ENCODE measurements at places on chromosomes 1 and 21.

- DNase-seq = no peak
Measured at GRCh38 chr1:89665941-89666340, 33.0 kb downstream of the LRRC8C start.

GRCh38 chr1:65762081-65762862 lies 30.4 kb upstream of the PDE4B start:
- no peak for DNase-seq

DNA sequence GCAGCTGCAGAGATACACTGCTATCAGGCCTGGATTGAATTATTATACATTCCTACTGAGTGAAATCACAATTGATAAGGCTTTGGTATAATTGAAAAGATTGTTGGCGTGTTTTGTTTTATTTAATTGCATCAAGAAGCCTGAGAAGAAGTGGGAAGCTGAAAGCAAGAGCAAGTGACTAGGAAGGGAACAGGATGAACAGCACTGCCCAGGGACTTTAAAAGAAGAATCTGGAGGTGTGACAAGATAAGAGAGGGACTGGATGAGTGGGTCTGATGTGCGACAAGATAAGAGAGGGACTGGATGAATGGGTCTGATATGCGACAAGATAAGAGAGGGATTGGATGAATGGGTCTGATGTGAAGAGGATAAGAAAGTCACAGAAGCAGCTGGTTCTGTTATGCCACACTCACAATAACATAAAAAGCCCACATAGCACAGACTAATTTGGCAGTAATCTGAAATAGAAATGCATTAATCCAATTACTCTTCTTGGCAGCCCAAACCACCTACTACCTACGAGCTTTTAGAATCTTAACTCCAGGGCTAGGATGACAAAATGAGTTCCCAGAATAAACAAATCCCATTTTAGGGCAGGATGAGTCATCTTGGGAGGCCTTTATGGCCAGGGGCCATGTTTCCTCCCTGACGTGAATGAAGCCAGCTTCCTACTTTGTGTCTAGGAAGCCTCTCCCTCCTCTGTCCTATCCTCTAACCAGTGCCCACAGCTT lies 129.7 kb downstream of the DUSP10 start:
- no peak for DNase-seq

- DNase-seq = no peak
Measured at GRCh38 chr1:215032911-215033526, 49.5 kb upstream of the KCNK2 start.

- DNase-seq = no peak
Measured at GRCh38 chr1:240090014-240090413, 1.7 kb upstream of the FMN2 start.

DNA sequence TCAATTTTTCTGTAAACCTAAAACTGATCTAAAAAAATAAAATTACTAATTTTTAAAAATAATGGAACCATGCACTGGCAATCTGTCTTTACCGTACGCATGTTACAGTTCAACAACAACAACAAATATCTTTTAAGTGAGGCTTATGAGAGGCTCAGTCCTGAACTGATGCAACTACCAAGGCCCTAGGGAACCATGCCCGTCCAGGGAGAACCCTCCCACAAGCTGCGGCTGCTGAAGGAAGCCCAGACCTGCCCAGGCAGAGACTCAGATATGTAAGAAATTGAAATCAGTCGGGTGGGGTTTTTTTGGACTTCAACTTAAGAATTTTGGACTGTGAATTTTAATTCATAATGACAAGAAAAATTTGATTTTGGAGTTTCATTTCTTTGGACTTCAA lies 91.1 kb downstream of the NPHP4 start:
- DNase-seq = no peak

GRCh38 chr1:107162745-107163144 lies 21.9 kb downstream of the NTNG1 start:
- DNase-seq = no peak

DNA sequence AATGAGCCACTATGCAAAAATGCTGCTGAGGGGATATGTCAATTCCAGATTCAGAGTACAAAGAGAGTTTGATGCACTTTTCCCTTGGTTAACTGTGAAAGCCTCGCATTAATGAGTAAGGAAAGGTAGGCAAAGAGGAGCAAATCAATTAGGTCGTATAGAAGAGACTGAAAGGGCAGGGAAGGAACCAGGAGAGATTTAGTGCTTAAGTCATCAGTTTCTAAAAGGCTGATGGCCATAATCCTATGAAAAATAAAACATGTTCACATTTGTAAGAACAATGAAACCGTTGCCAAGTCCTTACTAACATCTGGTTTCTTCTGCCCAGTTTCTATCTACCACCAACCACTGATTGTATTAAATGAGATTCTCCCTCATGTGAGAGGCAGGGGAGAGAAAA lies 118.4 kb upstream of the PALMD start:
- DNase-seq = no peak

- DNase-seq = no peak
Measured at GRCh38 chr1:204041803-204042505, 31.0 kb upstream of the SOX13 start.

DNA sequence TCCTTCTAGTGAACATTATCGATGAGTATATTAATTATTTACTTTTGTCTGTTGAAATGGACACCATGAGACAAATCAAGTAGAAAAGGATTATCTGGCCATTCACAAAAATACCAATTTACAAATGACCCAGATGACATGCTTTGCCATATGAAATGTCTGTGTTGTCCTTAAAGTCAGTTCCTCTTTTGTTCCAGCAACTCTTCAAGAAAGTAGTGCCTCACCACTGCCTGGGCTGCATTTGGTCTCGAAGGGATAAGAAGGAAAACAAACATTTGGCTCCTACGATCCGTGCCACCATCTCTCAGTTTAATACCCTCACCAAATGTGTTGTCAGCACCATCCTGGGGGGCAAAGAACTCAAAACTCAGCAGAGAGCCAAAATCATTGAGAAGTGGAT lies 79.6 kb downstream of the RGL1 start:
- DNase-seq = no peak

DNA sequence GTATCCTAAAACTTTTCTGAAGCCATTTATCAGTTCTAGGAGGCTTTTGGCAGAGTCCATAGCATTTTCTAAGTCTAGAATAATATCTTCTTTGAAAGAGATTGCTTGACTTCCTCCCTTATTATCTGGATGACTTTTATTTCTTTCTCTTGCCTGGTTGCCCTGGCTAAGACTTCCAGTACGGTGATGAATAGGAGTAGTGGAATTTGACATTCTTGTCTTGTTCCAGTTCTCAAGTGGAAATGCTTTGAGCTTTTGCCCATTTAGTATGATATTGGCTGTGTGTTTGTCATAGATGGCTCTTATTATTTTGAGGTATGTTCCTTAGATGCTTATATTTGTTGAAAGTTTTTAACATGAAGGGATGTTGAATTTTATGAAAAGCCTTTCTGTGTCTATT lies 1647.9 kb downstream of the PLA2G4A start:
- no peak for DNase-seq

DNA sequence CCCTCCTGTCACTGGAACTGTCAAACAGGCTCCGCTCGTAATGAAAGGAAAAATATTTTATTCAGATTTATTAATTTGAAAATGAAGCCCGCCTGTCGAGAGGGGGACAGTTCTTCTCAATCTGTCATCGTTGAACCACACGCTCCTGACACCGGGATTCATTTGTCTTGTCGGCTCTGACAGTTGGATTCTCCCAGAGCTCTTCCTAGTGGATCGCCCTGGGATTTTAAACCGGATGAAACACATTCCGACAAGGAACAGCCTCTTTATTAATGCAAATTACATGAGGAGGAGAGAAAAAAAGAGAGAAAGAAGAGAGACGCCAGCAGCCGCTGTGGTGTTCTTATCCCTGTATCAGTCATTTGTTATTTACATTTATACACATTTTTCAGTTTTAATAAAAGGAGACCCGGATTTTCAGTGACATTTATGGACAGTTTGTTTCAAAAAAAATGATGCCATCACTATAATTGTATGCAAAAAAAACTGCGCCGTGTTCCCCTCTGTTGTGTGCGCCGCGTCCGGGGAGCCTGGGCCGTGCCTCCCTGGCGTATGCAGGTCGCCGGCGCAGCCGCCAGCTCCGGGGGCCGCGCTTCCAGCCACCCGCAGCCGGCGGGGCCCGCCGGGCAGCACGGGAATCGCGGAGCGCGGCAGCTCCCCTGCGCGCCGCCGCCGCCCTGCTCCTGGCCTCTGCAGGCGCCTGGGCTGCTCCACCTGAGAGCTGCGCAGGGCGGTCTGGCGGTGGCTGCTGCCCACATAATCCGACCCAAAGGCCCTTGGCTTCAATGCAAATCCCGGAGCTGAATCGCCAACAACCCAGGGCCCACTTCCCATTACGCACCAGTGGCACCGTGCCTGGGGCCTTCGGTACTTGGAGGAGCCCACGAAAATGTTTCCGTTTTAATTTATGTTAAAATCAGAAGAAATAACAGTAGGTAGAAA lies 237.9 kb upstream of the PBX1 start:
- DNase-seq = no peak

DNA sequence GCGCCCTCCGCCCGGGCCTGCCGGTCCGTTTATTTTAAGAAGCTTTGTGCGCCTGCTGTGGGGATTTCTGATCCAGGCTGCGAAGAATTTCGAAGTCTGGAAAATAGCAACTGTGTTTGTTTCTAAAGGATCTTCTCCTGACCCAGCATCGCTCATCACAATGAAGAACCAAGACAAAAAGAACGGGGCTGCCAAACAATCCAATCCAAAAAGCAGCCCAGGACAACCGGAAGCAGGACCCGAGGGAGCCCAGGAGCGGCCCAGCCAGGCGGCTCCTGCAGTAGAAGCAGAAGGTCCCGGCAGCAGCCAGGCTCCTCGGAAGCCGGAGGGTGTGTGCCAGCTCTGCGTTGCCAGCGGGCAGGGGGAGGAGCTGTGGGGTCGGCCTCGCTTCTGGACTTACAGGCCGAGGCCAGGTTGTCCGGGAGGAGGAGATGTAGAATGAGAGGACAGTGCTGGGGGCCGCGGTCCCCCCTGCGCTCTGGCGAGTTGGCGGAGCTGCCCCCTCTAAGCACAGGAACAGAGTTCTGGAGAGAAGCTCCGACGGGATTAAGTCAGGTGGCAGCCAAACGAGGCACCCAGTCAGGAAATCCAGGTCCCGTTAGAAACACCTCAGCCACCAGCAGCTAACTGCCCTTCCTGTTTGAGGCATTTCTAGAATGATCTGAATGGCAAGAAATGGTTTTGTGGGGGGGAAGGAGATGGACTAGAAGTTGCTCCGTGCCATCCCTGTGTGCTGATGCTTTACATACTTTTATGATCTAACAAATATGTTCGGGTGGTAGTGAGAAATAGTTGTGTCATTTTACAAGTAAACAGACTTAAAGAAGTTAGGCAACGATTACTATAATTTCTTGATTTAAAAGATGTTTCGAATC lies 948 bp downstream of the TXLNA start:
- DNase-seq = peak; percentile 75

DNA sequence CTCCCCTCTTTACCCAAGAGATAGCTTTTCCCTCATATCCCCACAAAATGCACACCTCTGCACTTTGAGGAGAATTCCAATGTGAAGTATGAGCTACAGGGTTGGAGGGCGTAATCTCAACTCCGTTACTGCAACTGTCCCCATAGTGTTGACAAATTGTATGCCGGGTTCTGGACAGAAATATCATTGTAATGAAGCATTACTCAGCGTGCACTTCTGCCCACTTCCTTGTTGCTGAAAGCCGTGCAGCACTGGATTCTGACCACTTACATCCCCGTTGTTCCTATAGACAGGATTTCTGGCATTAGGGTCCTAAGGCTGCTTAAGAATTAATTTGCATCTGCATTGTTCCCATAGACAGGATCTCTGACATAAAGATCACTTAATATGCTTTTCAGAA lies 205.6 kb downstream of the RHOU start:
- no peak for DNase-seq

GRCh38 chr21:34698270-34699015 lies 29.6 kb downstream of the CLIC6 start:
- DNase-seq = no peak

- no peak for DNase-seq
Measured at GRCh38 chr1:2482588-2482987, 6.5 kb downstream of the PLCH2 start.

DNA sequence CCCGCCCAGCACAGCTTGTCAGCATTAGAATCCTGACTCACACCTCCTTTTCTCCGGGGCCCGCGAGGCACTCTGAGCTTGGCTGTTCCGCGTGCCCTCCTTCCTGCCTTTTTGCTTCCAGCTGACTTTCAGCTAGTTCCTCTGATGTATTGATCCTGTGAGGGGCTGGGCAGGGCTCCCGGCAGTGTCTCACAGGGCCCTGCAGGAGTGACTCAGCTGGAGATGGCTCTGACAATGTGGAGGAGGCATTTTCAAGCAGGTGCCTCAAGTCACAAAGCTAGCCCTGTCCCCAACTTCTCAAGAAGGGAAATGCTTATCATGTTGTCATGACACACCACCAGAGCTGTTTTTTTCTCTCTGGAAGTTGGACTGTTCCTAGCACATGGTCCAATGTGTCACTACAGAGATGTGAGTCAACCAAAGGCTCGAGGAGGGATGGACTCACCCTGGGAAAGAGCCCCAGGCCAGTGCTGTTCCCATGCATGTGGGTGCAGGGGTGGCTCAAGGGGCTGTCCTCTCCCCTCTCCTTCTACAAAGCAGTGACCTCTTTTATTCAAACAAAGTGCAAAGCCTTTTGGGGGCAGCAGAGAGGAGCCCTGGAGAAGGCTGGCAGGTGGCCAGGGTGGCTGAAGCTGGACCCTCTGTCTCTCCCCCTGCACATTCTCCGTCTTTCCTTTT lies 30.6 kb downstream of the SYT6 start:
- no peak for DNase-seq

DNA sequence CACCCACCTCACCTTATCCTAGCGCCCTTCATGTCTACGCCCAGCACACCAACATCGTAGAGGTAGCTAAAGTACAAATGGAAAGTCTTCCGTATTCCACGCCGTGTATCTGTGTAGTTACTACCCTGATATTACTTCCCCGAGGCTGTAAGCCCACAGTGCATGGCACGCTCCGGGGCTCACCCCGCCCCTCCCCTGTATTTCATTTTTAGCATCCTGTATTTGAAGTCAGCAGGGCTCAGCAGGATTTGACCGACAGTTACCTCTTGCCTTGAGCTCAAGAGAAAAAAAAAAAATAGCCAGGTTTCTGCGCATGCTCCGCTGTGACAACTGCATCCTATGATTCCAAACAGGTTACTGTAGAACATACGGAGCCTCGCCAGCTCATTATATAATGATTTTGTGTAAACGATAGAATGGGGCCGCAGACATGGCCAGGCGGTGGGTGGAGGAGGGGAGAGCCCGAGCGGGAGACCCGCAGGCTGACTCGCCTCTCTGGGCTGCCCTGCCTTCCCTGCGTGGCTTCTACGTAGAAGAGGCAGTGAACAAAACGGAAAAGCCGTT lies 1.3 kb downstream of the ABCG1 start:
- DNase-seq = peak; percentile 80

DNA sequence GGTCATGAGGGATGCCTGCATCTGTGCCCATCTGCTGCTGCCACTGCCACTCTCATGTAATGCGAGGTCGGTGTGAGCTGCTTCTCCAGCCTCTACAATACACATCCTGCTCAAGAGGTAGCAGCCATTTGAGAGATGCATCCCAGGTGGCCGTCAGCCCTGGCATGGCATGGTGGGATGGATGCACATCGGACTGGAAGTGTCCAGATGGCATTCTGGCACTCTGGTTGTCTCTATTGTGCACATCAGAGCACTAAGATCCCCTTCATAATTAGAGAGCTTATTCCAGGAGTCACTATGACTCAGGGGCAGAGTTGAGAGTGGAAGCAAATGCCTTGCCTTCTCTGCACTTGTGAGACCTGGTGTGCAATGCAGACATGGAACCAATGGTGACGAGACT lies 3.8 kb downstream of the STRIP1 start:
- DNase-seq = no peak

- DNase-seq = no peak
Measured at GRCh38 chr1:231940116-231940515, 313.5 kb downstream of the DISC1 start.

Measured in activated CD8-positive, alpha-beta memory T cell treated with anti-CD3 and anti-CD28 coated beads, Interleukin-2, amount 50 U/mL, for 48 hours (primary cell).